T-cell (primary cell): ENCODE measurements at places on chromosomes 3 and 15.

DNA sequence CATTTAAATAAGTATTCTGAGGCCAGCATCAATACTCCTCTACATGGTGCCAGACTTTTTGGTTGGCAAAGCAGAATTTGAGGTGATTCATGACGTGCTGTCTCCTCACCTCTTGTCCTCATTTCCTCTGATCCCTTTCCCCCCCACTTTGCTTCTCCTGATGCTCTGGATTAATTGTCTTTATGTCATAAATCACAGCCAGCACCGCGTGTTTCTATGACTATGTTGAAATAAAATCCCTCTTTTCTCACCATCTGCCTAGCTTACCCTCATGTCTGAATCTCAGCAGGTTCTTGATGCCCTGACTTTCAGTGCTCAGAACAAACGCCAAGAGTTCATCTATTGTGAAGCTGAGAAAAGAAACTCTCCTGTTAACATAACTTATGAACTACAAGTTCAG is 19.7 kb upstream of the PTPRG start:
- DNase-seq, result no peak

DNA sequence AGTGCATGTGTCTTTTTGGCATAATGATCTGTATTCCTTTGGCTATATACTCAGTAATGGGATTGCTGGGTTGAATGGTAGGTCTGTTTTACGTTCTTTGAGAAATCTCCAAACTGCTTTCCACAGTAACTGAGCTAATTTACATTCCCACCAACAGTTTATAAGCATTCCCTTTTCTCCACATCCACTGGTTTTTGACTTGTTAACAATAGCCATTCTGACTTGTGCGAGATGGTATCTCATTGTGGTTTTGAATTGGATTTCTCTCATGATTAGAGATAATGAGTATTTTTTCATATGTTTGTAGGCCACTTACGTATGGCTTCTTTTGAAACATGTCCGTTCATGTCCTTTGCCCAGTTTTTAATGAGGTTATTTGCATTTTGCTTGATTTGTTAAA is 117.7 kb downstream of the CHCHD4 start:
- DNase-seq, result no peak

DNA sequence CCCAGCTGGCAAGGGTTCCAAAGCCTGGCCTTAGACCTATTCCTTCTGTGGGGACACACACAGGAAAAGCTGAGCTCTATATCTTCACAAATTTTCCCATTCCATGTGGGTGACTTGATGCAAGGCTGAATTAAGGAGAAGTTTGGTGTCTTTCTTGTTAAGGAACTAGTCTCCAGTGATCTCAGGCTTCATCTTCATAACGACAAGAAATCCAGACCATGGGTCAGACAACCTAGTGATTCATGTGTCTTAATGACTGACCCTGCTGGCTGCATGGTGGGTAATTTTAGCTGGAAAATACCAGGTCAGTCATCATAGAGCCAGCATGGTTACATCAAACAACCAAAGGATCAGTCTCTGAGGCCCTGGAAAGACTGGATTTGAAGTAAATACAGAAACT is 112.7 kb upstream of the SLC4A7 start:
- DNase-seq, result no peak

DNA sequence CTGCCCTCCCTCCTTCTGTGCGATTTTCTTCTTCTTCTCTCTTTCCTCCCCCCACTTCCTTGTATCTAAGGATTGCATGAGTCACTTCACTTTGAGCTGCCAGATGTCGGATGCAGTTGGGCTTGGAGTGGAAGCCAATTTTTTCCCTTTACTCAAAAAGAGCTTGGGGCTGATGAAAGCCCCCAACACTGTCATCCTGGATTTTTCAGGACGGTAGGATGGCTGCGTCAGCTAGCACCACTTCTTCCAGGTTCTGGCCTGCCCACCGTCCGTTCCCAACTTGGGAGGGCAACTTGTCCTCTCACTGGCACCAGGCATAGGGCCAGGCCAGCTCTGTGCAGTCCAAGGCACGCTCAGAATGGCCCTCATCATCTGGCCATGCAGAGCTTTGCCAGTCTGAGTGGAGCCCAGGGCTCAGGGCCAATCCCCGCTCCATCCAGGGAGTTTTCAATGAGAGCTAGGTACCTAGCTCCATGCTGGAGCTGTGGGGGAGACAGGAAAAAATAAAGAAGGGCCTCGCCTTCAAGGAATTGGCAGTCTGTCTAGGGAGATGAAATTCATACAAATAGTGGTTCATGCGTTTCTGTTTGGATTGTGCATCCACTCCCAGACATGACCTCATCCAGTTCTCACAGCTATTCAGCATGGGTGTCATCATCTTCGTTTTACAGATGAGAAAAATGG is 47.7 kb upstream of the INSYN1 start:
- no peak for DNase-seq

- DNase-seq, result peak; percentile 9
Observed at GRCh38 chr3:42264399-42265058, 1.5 kb downstream of the CCK start.

GRCh38 chr3:14548321-14548729 is 8.2 kb upstream of the GRIP2 start:
- peak; percentile 11 for DNase-seq
